Ascending aorta (tissue), 2 donors: ENCODE measurements at places on chromosomes 16 and 17.

GRCh38 chr17:13727441-13728171 is 125.9 kb upstream of the HS3ST3A1 start:
- no peak for DNase-seq

DNA sequence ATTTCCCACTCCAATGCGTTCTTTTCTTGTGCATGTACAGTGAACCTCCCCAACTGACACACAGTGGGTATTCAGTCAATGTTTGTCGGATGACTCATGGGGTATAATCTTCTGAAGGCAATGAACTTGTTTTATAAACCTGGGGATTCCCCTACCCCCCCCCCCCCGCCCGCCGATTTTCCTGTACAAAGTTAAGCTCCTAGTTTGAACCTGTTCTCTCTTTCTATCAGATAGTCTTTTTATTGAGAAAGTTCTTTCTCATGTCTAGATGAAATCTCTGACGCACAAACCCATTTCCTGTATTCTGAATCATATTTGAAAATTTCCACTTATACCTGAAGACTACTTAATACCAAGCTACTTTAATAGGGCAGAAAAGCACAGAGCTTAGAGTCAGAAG is 338.3 kb downstream of the CA10 start:
- no peak for DNase-seq

- DNase-seq, result no peak
Observed at GRCh38 chr17:44084131-44084538, 13.6 kb downstream of the G6PC3 start.

DNA sequence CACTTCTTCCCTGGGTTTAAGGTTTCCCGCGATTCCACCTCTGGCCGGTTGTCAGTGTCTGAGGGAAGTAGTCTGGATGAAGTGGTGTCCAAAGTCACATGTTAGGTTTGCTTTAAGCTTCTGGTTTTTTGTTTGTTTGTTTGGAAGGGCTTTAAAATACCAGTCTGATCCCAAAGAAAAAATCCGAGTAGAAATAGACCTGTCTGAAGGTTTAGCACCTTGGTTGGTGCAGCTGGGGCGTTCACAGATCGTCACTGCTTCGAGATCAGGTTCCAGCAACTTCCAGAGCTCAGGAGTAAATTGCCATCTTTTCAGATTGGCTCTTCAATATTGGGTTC is 567 bp downstream of the TMEM97 start:
- no peak for DNase-seq

- no peak for DNase-seq
Observed at GRCh38 chr16:85375282-85375681, 237.8 kb upstream of the GSE1 start.

GRCh38 chr17:45908460-45908859 is 14.1 kb downstream of the MAPT start:
- no peak for DNase-seq

- DNase-seq, result no peak
Observed at GRCh38 chr17:65170839-65171238, 33.7 kb downstream of the RGS9 start.

DNA sequence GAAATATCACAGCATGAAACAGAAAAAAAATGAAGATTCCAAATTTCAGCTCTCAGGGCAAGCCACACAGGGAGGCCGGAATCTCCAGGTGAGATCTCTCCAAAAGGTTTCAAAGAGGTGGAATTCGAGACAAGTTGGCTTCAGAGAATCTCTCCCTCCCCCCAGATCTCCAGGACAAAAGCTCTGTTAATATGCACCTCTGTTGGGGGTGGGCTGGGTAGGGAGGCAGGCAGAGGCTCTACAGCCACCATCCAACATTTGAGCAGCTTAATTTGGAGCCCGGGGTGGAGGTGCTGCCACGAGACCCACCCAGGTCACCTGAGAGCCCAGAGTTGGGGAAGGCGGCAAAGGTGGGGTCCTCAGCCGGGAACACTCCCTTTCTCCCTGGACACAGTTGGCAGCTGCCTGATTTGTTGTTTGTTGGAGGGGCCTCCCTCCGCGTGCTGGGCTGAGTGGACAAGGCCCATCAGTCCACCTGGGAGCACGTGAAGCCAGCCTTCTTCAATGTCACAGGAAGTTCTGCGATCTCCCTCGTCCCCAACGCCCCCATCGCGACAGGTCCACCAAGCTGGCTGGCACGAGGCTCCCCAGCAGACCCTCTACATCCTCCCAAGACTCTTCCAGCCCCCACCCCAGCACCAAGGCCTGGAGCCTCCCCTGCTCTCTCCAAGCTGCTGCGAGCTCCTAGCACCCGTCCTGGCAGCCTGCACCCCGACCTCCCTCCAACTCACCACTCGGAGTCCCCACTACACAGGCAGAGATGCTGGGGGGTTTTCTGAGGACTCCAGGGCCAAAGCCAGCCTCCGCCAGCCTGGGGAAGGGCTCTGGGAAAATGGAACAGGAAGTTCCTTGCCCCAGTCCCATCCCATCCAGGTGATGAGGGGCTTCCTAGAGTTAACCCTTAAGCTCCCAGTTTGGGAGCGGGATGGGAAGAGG is at the start of gene ZSCAN10:
Gene ZSCAN10 (minus strand): TSS at position 836 of the 936 bp plus-strand sequence. CDS start 6,357 bp downstream, outside the sequence.
- DNase-seq, result no peak

GRCh38 chr17:74922694-74923537 is at the start of gene USH1G:
Gene USH1G (minus strand): TSS chr17:74923255. CDS start chr17:74923073, 182 bp downstream.
- DNase-seq, result no peak

DNA sequence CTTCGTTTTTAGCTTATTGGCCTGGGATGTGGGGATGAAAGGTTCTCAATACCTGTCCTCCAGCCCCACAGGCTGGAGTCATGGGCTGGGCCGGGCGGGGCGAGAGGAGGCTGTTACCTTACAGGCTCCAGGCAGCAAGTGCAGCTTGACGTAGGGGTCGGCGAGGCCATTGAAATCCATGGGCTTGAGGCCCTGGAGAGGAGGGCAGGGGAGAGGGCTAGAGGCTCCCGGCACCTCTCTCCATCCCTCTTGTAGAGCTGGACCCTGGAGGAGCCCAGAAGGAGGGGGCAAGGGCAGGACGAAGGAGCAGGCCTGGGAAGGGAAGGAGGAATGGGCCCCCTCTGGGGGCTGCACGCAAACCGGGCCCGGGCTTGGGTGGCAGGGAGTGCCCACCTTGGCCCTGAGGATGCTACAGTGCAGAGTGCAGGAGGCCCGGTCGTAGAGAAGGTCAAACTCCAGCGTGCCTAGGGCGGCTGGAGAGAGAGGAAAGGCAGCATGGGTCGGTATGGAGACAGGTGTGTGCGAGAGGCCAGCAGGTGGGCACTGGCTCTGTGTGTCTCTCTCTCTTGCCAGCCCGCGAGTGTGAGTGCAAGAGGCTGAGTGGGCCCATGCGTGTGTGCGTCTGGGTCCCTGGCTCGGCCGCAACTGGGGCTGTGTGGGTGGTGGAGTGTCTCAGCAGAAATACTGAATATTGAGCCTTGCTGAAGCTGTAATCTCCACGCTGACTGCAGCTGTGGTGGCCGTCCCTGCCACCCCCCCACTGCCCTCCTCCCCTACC is 1.6 kb downstream of the DOC2A start:
- no peak for DNase-seq

- DNase-seq, result no peak
Observed at GRCh38 chr17:55086635-55087058, 118.1 kb downstream of the STXBP4 start.

DNA sequence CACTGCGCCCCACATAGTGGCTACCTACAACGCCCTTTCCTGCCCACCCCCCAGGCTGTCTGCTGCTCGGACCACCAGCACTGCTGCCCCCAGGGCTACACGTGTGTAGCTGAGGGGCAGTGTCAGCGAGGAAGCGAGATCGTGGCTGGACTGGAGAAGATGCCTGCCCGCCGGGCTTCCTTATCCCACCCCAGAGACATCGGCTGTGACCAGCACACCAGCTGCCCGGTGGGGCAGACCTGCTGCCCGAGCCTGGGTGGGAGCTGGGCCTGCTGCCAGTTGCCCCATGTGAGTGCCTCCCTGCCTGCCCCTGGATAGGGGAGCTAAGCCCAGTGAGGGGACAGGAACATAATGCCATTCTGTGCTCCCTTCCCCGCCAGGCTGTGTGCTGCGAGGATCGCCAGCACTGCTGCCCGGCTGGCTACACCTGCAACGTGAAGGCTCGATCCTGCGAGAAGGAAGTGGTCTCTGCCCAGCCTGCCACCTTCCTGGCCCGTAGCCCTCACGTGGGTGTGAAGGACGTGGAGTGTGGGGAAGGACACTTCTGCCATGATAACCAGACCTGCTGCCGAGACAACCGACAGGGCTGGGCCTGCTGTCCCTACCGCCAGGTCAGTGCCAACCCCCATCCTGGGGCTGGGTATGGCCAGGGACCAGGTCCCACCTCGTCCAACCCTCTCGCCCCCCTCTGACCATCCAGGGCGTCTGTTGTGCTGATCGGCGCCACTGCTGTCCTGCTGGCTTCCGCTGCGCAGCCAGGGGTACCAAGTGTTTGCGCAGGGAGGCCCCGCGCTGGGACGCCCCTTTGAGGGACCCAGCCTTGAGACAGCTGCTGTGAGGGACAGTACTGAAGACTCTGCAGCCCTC is 7.1 kb downstream of the GRN start:
- no peak for DNase-seq

GRCh38 chr16:78686601-78687000 is 587.1 kb downstream of the WWOX start:
- DNase-seq, result no peak

- no peak for DNase-seq
Observed at GRCh38 chr16:54582631-54583250, 296.2 kb upstream of the IRX3 start.

- DNase-seq, result no peak
Observed at GRCh38 chr16:68768771-68769170, 31.7 kb downstream of the CDH1 start.

GRCh38 chr17:1008008-1008761 is 11.3 kb downstream of the TIMM22 start:
- DNase-seq, result peak; percentile 39

DNA sequence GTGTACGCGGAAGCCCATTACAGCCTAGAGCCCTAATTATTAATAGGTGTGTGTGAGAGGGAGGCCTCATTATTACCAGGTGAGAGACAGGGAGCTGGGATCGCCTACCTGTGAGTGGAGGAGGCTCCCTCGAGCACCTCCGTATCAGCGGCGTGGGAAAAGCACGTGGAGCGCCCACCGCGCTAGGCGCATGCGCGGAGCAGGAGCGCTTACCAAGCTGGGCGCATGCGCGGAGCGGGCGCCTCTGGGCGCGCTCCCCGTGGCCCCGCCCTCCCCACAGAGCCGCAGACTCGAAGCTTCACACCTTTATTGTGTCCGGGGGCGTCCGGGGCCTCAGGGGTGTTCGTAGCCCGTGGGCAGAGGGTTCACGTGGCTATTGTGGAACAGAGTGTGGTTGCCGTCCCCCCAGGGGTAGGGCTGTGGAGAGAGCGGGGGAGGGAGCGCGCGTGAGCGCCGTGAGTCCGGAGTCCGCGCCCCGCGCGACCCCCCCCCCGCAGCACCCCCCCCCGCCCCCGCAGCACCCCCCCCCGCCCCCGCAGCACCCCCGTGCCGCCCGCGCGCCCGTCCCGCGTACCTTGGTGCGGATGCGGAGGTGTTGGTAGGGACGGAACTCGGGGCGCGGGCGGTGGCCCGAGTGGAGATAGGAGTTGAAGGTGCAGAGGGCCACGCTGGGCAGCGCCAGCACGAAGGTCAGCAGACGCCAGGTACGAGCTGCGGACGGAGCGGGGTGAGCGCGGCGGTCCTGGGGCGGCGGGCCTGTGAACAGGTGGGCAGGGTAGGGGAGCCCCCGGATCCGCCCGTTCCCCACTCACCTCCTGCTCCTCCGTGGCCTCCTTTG is 500 bp downstream of the COX6A2 start:
- no peak for DNase-seq

GRCh38 chr16:81928975-81929374 is 82.3 kb downstream of the SDR42E1 start:
- DNase-seq, result no peak

- DNase-seq, result no peak
Observed at GRCh38 chr16:72979974-72980373, 68.0 kb downstream of the ZFHX3 start.

- peak; percentile 94 for DNase-seq
Observed at GRCh38 chr17:39209317-39210092, 9.4 kb downstream of the RPL19 start.

DNA sequence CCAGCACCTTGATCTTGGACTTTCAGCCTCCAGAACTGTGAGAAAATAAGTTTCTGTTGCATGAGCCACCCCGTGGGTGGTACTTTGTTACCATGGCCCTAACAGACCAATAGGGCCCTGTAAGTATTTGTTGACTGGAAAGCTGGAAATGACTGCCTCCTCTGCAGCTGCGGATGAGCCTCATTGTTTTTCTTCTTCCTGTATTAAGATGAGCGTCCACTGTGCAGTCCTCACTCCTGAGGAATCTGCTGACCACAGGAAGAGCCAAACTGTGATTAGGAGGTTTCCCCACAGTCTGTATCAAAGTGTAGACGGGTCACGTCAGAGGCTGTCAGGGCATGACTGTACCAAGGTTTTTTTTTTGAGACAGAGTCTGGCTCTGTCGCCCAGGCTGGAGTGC is 12.2 kb upstream of the AKTIP start:
- DNase-seq, result no peak

- no peak for DNase-seq
Observed at GRCh38 chr17:74357466-74357809, 4.2 kb downstream of the BTBD17 start.

GRCh38 chr17:81961087-81961511 is at the start of gene NOTUM:
Gene NOTUM (minus strand): TSS chr17:81961187. CDS start chr17:81960909, 278 bp downstream.
- no peak for DNase-seq

DNA sequence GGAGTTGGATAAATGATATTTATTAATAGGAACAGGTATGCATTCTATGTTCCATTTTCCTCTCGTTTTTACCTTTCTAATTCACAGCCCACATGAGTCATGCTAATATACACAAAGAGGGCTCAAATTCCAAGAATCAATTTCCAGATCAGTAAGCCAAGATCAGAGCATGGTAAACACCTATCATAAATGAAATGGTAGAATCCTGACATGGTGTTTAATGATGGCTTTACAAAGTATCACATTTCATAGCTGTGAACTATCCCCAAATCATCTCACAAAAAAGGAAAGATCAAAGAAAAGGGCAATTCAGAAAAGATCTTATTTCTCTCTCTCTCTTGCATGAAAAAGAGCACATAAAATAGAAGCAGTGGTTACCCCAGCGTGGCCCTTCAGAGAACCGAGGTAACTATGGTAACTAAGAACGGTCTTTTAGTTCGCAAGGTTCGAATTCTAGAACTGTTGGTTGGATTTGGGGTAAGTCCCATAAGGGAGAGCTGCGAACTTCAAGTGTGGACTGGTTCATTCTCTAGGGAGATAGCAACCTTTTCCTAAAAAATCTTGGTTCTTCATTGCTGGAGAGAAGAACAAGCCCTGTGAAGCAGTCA is 73.0 kb downstream of the MARCHF10 start:
- no peak for DNase-seq

- DNase-seq, result no peak
Observed at GRCh38 chr16:66924527-66925321, 611 bp downstream of the RRAD start.

- no peak for DNase-seq
Observed at GRCh38 chr16:49307176-49307575, 25.5 kb upstream of the CBLN1 start.

GRCh38 chr16:11151885-11152629 is 103.9 kb downstream of the SOCS1 start:
- no peak for DNase-seq

GRCh38 chr17:43936434-43936833 is 5.8 kb downstream of the PPY start:
- DNase-seq, result no peak

DNA sequence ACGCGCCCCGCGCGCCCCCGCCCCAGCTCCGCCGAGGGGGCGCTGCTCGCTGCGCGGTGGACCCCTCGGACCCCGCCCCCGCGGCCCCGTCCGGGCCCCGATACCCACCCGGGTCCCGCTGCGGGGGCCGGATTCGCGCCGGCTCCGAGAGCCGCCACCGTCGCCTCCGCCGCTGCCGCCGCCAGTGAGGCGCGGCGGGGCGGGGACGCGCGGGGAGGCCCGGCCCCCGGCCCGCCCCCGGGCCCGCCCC is at the start of gene TBC1D16:
Gene TBC1D16 (minus strand): TSS at position 186 of the 250 bp plus-strand sequence. CDS start 22,325 bp downstream, outside the sequence.
- no peak for DNase-seq

GRCh38 chr17:50093246-50093645 is 1.9 kb upstream of the PDK2 start:
- DNase-seq, result no peak
